ENCODE measurements at places on chromosomes 4 and X.

DNA sequence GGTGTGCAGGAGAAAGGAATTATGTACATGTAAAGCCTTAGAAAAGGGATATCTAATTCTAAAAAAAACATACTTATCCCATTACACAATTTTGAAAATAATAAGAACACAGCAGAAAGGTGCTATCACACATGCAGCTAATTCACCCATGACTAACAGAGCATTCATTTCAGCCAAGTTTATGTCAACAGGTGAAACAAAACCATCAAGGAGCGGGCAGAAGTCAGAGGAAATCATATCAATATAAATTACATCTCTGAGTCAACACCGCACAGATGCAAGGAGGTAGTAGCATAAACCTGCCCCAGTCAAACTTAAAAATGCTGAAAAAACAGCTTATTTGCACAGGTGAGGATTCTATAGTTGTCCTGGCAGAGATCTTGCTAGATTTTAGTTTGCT lies 197.9 kb downstream of the PRDM5 start:
- H3K4me1 ChIP-seq = no peaks in the 10 kb centered on the region
- H3K27ac ChIP-seq = no peak overlapping the region
- no peak for DNase-seq
- no peak overlapping the region for H3K4me3 ChIP-seq
- no peaks in the 10 kb centered on the region for H3K36me3 ChIP-seq

GRCh38 chrX:155767051-155767875 lies 113.9 kb upstream of the VAMP7 start:
- no peak overlapping the region for H3K27ac ChIP-seq
- peak overlapping the region; percentile 57 for H3K4me3 ChIP-seq
- DNase-seq = no peak
- peaks cover 6% of the 10 kb centered on the region for H3K4me1 ChIP-seq
- no peaks in the 10 kb centered on the region for H3K27me3 ChIP-seq
- no peaks in the 10 kb centered on the region for H3K36me3 ChIP-seq

GRCh38 chrX:115650916-115651315 lies 89.9 kb downstream of the PLS3 start:
- H3K4me1 ChIP-seq = no peaks in the 10 kb centered on the region
- no peak overlapping the region for H3K27ac ChIP-seq
- DNase-seq = no peak
- H3K27me3 ChIP-seq = no peaks in the 10 kb centered on the region
- no peak overlapping the region for H3K4me3 ChIP-seq

- peaks cover 3% of the 10 kb centered on the region for H3K27me3 ChIP-seq
- no peaks in the 10 kb centered on the region for H3K36me3 ChIP-seq
- no peak overlapping the region for H3K4me3 ChIP-seq
- DNase-seq = no peak
Measured at GRCh38 chrX:25156832-25157231, 141.1 kb upstream of the ARX start.

GRCh38 chrX:23616361-23616760 lies 50.9 kb upstream of the PRDX4 start:
- no peak overlapping the region for H3K4me3 ChIP-seq
- H3K27ac ChIP-seq = no peak overlapping the region
- H3K27me3 ChIP-seq = no peaks in the 10 kb centered on the region
- no peak for DNase-seq
- no peaks in the 10 kb centered on the region for H3K36me3 ChIP-seq

- no peak overlapping the region for H3K27ac ChIP-seq
- DNase-seq = no peak
- peaks cover 14% of the 10 kb centered on the region for H3K36me3 ChIP-seq
- H3K4me1 ChIP-seq = no peaks in the 10 kb centered on the region
Measured at GRCh38 chr4:6621556-6621927, 18.9 kb upstream of the MRFAP1 start.

DNA sequence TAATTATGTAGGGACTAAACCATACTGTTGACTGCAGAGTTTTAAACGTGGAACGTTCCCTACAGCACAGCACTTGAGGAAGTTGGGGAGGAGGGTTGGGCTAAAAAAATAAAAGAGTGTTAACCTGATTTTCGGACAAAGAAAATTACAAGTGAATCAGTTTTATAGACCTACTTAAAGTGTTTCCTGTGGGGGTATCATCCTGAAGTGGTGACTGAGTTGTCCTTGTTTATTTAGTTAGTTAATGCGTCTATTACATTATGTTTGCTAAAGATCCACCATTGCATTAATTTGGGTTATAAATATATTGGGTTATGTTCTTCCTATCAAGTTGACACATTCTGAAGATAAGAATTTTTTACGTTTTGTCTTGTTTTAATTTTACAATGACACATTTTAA lies 14.7 kb downstream of the UNC5C start:
- no peaks in the 10 kb centered on the region for H3K27me3 ChIP-seq
- H3K4me3 ChIP-seq = no peak overlapping the region
- no peak overlapping the region for H3K27ac ChIP-seq
- H3K36me3 ChIP-seq = no peaks in the 10 kb centered on the region
- no peak for DNase-seq

DNA sequence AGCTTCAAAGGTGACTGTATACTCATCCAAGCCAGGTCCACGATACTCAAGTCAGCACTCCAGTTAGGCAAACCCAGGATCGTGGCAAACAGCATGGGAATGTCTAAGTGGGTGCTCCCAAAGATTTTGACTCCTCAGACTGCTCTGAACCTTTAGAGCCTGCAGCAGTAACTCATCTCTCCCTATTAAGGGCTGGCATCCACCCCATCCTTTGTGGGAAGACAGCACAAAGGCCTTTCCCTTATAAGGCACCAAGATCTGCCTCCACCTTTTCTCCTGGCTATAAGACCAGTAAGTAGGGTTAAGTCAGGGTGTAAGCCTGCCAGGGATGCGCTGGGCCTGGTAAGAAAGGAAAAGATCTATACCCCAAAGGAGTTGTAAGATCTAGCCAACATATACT lies 23.6 kb upstream of the SLC25A43 start:
- no peak overlapping the region for H3K4me3 ChIP-seq
- no peak for DNase-seq
- H3K4me1 ChIP-seq = no peaks in the 10 kb centered on the region
- peaks cover 24% of the 10 kb centered on the region for H3K27me3 ChIP-seq
- H3K27ac ChIP-seq = no peak overlapping the region

GRCh38 chr4:133152831-133153481 lies 3.9 kb downstream of the PCDH10 start:
- peaks cover 1% of the 10 kb centered on the region for H3K36me3 ChIP-seq
- no peaks in the 10 kb centered on the region for H3K4me1 ChIP-seq
- H3K27me3 ChIP-seq = peaks cover 37% of the 10 kb centered on the region

- no peaks in the 10 kb centered on the region for H3K36me3 ChIP-seq
- no peak for DNase-seq
- H3K4me1 ChIP-seq = no peaks in the 10 kb centered on the region
- H3K27ac ChIP-seq = no peak overlapping the region
- no peak overlapping the region for H3K4me3 ChIP-seq
Measured at GRCh38 chr4:107006218-107006617, 29.9 kb downstream of the DKK2 start.

- DNase-seq = no peak
- peak within 1 kb of the TSS; percentile 86 for H3K4me3 ChIP-seq
- peaks cover 22% of the 10 kb centered on the region for H3K36me3 ChIP-seq
- H3K4me1 ChIP-seq = peaks cover 16% of the 10 kb centered on the region
- H3K27ac ChIP-seq = peak within 1 kb of the TSS; percentile 94
Measured at GRCh38 chrX:154019633-154020528, at the start of gene IRAK1. Gene IRAK1, minus strand, starts transcription at chrX:154019902. Its CDS starts 90 bp downstream, at chrX:154019812.

DNA sequence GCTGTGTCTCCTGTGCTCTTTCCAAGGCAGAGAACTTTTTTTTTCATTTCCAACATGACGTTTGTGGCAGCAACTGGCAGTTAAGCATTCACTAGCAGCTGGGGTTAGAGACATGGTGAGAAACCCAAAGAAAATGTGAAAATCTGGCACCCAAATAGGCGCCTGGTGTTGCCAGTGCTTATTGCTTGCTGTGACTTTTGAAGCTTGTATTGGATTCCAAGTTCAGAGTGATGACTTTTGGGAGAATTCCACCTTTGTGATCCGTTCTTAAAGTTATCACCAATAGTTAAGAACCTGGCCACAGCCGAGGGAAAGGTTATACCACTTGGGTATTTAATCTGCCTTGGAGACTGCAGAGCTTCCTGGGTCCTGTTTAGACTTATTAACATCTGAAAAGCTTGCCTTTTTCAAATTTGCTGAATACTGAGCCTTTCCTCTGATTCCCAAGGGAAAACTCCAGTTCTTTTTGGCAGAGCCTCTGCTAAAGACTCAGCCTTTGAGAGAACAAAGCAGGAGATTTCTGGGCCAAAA lies 101.0 kb downstream of the OPHN1 start:
- H3K4me1 ChIP-seq = no peaks in the 10 kb centered on the region
- H3K4me3 ChIP-seq = no peak overlapping the region
- no peak overlapping the region for H3K27ac ChIP-seq
- no peak for DNase-seq
- H3K27me3 ChIP-seq = no peaks in the 10 kb centered on the region
- H3K36me3 ChIP-seq = no peaks in the 10 kb centered on the region

GRCh38 chr4:188110036-188110435 lies 633 bp upstream of the TRIML2 start:
- H3K4me3 ChIP-seq = no peak overlapping the region
- DNase-seq = no peak
- H3K36me3 ChIP-seq = no peaks in the 10 kb centered on the region
- no peaks in the 10 kb centered on the region for H3K4me1 ChIP-seq
- H3K27me3 ChIP-seq = no peaks in the 10 kb centered on the region

DNA sequence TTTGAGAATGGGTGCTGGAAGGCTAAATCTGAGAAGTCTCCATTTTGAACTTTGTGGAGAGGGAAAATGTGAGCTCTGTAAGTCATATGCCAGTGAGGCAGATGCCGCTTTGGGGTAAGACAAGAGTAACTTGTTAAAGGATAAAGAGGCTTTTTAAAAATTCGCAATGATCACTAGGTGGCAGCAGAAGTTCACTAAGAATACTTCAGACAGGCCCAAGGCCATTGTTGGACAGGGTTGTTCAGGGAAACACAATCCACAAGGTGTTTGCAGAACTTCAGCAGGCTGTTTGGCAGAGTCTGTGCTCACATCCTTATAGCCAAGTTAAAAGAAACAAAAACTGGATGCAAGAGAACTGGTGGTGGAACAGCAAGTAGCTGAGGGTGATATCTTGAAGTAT lies 13.7 kb upstream of the PIGA start:
- no peaks in the 10 kb centered on the region for H3K36me3 ChIP-seq
- no peaks in the 10 kb centered on the region for H3K4me1 ChIP-seq
- no peak for DNase-seq
- peaks cover 4% of the 10 kb centered on the region for H3K27me3 ChIP-seq
- no peak overlapping the region for H3K4me3 ChIP-seq

DNA sequence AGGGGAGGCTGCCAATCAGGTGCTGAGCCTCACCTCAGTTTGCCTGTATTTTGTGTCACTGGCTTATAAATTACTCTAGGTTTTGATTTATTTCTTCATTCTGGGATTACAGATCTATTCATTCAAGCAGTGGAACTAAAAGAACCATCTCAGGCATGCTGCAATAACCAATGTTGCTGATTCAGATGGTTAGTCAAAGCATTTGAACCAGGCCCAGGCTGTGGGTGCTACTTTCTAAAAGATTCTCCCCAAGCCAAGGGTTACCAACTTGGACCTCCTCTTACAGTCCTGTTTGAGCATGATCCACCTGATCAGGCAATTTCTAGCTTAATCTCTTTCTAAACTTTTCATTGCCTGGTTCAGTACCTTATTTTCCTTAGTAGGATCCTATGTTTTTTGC lies 67.2 kb downstream of the TMEM131L start:
- H3K4me1 ChIP-seq = peaks cover 71% of the 10 kb centered on the region
- H3K4me3 ChIP-seq = no peak overlapping the region
- H3K27me3 ChIP-seq = no peaks in the 10 kb centered on the region
- peaks cover 11% of the 10 kb centered on the region for H3K36me3 ChIP-seq
- no peak for DNase-seq

DNA sequence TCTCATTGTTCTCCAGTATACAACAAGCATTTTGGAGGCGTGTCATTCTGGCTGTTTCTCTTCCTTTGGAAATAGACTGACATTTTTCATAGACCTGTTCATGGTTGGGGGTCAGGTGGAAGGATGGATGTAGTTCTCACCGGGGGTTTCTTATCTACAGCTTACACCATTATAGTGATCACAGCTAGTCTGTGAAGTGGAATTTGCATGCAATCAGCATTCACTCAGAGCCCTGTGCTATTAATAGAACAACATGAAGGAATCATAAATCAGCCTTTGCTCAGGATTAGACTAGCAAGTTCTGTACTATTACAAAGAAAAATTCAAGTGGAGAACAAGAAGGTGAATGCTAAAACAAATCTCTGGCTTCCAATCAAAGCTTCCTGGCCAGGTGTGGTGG lies 132.6 kb upstream of the PUDP start:
- H3K4me1 ChIP-seq = no peaks in the 10 kb centered on the region
- no peak overlapping the region for H3K27ac ChIP-seq
- H3K36me3 ChIP-seq = peaks cover 2% of the 10 kb centered on the region
- no peak overlapping the region for H3K4me3 ChIP-seq

- H3K27ac ChIP-seq = peak overlapping the region; percentile 97
- peak overlapping the region; percentile 93 for H3K4me3 ChIP-seq
Measured at GRCh38 chrX:47194194-47194787, 662 bp downstream of the UBA1 start.

DNA sequence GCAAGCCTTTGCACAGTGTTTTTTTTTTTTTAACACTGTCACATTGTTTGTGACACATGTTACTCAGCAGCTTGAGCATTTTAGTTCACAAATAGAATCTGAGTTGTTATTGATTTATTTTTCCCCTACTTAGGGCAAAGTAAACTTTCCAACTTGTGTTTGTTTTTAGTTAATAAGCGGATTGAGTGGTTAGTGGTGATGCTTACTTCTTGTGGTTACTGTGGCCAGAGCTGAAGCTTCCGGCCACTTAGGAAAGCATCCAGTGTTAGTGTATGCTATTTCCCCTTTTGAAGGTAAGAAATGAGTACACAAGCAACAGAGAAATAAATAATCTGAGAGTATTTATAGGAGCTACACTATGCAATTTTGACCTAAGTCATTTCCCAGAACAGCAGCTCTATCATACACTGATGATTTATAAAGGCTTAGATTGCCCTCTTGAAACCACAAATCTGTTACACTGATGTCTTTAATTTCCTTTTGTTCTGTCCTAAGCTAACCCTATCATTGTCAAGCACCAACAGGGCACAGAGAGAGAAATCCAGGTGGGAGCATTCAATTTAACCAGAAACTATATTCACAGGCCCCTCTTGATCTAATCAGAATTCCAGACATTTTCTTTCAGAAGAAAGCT lies 2464.6 kb downstream of the PCDH7 start:
- no peaks in the 10 kb centered on the region for H3K27me3 ChIP-seq
- H3K36me3 ChIP-seq = no peaks in the 10 kb centered on the region
- no peak overlapping the region for H3K4me3 ChIP-seq

DNA sequence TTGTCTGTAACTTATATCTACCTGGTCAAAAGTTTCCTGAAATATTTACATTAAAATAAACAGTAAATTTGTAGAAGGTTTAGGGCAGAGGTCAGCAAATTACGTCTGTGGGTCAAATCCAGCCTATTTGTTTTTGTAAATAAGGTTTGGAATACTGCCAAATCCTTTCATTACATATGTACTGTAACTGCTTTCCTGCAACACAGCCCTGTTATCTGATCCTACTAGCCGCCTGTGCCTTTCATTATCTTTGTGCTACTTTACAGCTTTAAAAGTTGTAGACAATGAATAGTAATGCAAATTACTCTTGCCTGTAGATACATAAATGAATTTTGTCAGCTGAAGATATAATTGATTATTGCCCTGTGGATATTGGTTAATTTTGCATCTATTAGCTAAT lies 369.6 kb upstream of the SLC7A11 start:
- no peaks in the 10 kb centered on the region for H3K4me1 ChIP-seq
- H3K27ac ChIP-seq = no peak overlapping the region
- no peaks in the 10 kb centered on the region for H3K27me3 ChIP-seq
- H3K4me3 ChIP-seq = no peak overlapping the region

Data from central memory CD8-positive, alpha-beta T cell (primary cell).